ENCODE measurements at places on chromosomes 11 and 22. TPM values are rescaled to one million over a fixed set of nuclear protein-coding genes. Genes with fewer than 3 reads are reported as not detected.

Gene TNNT3
- total RNA-seq = 8.0 TPM

Gene KIF18A
- 1.7 TPM for total RNA-seq

DNA sequence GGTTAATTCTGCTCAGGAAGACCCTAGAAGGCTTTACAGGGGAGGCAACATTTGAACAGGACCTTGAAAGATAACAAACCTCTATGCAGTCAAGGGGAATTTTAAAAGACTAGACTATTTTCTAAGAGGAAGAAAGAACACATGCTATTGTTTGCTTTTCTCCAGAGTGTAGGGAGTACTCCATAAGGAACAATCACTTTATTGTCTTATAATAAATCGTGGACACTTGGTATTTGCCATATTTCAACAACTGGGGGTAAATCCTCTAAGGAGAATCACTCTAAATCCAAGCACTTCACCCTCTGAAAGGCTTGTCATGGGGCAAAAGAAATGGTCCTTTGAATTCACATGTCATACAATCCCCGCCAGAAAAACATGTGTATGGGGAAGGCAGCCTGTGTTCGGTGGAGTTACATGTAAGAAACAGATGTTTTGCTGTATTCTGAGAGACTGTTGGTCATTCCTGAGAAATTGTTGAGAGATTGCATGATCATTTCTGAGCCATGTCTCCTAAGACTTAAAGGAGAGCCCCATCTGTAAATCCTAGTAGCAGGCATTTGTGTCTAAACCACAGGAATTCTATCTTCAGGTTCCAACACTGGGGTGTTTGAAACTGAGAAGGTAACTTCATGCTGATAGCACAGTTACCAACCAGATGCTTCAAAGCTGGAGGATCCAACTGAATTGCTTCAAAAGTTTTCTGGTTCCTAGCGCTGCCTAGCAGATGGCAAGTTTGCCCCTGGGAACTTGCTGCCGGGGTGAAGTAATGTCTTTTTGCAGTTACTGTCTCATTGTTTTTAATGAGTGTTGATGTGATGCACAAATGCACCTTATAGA lies 66.8 kb downstream of the FZD4 start:
- H3K27me3 ChIP-seq = no peaks in the 10 kb centered on the region
- no peak for DNase-seq
- no peak overlapping the region for H3K27ac ChIP-seq
- no peak overlapping the region for H3K4me3 ChIP-seq
- H3K36me3 ChIP-seq = peaks cover 3% of the 10 kb centered on the region
- no peaks in the 10 kb centered on the region for H3K4me1 ChIP-seq

DNA sequence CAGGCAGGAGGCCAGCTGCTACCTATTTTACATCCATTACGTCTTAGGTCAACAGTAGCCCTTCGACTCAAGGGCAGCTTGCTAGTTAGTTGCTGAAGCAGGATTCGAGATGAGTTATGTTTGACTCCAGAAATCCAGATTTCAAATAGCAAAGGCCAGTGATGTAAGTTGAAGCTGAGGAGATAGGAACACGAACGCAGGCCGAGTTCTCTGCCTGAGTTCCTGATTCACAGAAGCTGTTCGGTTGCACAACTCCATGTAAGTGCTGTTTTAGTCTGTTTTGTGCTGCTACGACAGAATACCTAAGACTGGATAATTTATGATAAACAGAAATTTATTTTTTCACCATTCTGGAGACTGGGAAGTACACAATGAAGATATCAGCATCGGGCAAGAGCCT lies 111.2 kb downstream of the SLC1A2 start:
- DNase-seq = no peak
- H3K27ac ChIP-seq = peak overlapping the region; percentile 67
- no peaks in the 10 kb centered on the region for H3K27me3 ChIP-seq
- no peaks in the 10 kb centered on the region for H3K4me1 ChIP-seq
- H3K4me3 ChIP-seq = no peak overlapping the region

Data from lung (tissue), 17 donors.